Lung (tissue), 17 donors: ENCODE measurements at places on chromosomes 6 and 20. TPM values are rescaled to one million over a fixed set of nuclear protein-coding genes. Genes with fewer than 3 reads are reported as not detected.

HDGFL1 gene
- total RNA-seq = not detected

SLPI gene
- 451 TPM for total RNA-seq

SPDEF gene
- 9.6 TPM for total RNA-seq

PPIL4 gene
- total RNA-seq = 52.3 TPM
